Aorta (tissue), 5 donors: ENCODE measurements at places on chromosomes 7 and 10. TPM values are rescaled to one million over a fixed set of nuclear protein-coding genes. Genes with fewer than 3 reads are reported as not detected.

Gene ANXA8L1
- total RNA-seq = not detected

GRCh38 chr10:31749981-31750840 lies 178.4 kb downstream of the ARHGAP12 start:
- H3K4me1 ChIP-seq = no peaks in the 10 kb centered on the region
- no peaks in the 10 kb centered on the region for H3K27me3 ChIP-seq
- no peak overlapping the region for H3K27ac ChIP-seq
- DNase-seq = no peak
- no peaks in the 10 kb centered on the region for H3K36me3 ChIP-seq

GRCh38 chr7:95863-96260 lies 96.5 kb upstream of the FAM20C start:
- no peak overlapping the region for H3K27ac ChIP-seq
- H3K36me3 ChIP-seq = no peaks in the 10 kb centered on the region
- H3K4me1 ChIP-seq = no peaks in the 10 kb centered on the region
- no peak for DNase-seq
- no peak overlapping the region for H3K4me3 ChIP-seq

GRCh38 chr10:3852147-3852904 lies 67.3 kb upstream of the KLF6 start:
- no peak overlapping the region for H3K4me3 ChIP-seq
- DNase-seq = peak; percentile 85
- H3K36me3 ChIP-seq = no peaks in the 10 kb centered on the region
- no peaks in the 10 kb centered on the region for H3K27me3 ChIP-seq

DNA sequence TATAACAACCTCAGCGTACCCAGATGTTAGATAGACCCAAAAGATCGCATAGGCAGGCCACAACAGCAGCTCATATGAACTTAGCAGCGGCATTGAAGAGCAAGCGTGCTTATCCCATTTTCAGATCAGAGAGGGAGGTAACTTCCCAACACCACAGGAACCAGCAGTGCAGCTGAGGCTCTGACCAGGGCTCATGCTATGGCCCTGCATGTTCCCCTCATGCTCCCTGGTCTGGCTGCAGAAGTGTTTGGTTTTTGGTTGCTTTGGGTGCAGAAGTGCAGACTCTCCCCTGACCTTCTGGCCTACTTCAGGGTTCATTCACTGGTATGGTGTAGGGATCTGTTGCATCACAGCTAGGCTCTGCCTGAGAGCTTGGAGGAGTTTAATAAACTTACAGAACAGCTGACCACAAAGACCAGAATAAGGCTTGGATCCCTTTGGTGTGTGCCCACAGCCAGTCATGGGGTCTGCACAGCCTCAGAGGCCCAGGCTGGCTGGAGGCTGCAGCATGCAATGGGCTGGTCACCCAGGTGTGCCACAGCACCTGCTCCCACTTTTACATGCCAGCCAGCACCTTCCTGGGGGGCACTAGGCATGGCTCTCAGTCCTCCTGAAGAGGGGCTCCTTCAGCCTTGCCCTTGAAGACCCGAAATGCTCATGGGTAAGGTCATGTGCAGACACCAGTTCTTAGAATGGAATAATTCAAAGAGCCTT lies 9.1 kb upstream of the CXCL12 start:
- peak; percentile 13 for DNase-seq
- H3K27ac ChIP-seq = no peak overlapping the region
- no peaks in the 10 kb centered on the region for H3K27me3 ChIP-seq
- no peaks in the 10 kb centered on the region for H3K4me1 ChIP-seq
- no peaks in the 10 kb centered on the region for H3K36me3 ChIP-seq

GRCh38 chr10:118957966-118958365 lies 71.5 kb upstream of the NANOS1 start:
- H3K27ac ChIP-seq = no peak overlapping the region
- H3K36me3 ChIP-seq = no peaks in the 10 kb centered on the region
- H3K4me3 ChIP-seq = no peak overlapping the region
- no peaks in the 10 kb centered on the region for H3K4me1 ChIP-seq
- H3K27me3 ChIP-seq = no peaks in the 10 kb centered on the region
- DNase-seq = no peak
